Heart left ventricle (tissue), 16 donors: ENCODE measurements at places on chromosomes 12 and 14. TPM values are rescaled to one million over a fixed set of nuclear protein-coding genes. Genes with fewer than 3 reads are reported as not detected.

- no peaks in the 10 kb centered on the region for H3K4me1 ChIP-seq
- H3K27ac ChIP-seq, result no peak overlapping the region
- no peaks in the 10 kb centered on the region for H3K27me3 ChIP-seq
- no peak for DNase-seq
- no peaks in the 10 kb centered on the region for H3K36me3 ChIP-seq
Measured at GRCh38 chr12:70883855-70884254, 36.7 kb downstream of the PTPRR start.

GRCh38 chr12:49646871-49647654 lies 23.7 kb downstream of the PRPF40B start:
- H3K27me3 ChIP-seq, result no peaks in the 10 kb centered on the region
- no peak for DNase-seq
- H3K4me3 ChIP-seq, result no peak overlapping the region
- no peaks in the 10 kb centered on the region for H3K36me3 ChIP-seq

DNA sequence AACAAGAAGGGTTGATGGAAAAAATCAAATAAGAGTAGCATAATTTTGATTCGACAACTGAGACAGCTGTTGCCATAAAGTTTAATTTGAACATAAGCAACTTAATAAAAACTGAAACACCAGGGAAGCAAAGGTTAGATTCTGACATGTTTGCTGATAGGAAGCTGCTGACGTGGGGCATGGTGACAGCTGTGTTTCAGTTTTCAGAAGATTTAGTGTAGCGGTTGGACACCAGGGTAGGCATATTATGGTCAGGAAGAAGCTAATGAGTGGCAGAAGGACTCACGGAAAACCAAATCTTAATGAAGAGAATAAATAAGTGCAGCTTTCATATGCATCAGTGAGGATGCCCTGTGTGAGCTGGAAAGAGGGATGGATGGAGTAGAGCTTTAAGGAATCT lies 336.7 kb upstream of the RPL10L start:
- H3K27ac ChIP-seq, result no peak overlapping the region
- no peaks in the 10 kb centered on the region for H3K27me3 ChIP-seq
- DNase-seq, result no peak
- no peaks in the 10 kb centered on the region for H3K36me3 ChIP-seq

The CCDC196 gene
- not detected for total RNA-seq

The FIGNL2 gene
- 0.30 TPM for total RNA-seq

The SIX1 gene
- 0.25 TPM for total RNA-seq

DNA sequence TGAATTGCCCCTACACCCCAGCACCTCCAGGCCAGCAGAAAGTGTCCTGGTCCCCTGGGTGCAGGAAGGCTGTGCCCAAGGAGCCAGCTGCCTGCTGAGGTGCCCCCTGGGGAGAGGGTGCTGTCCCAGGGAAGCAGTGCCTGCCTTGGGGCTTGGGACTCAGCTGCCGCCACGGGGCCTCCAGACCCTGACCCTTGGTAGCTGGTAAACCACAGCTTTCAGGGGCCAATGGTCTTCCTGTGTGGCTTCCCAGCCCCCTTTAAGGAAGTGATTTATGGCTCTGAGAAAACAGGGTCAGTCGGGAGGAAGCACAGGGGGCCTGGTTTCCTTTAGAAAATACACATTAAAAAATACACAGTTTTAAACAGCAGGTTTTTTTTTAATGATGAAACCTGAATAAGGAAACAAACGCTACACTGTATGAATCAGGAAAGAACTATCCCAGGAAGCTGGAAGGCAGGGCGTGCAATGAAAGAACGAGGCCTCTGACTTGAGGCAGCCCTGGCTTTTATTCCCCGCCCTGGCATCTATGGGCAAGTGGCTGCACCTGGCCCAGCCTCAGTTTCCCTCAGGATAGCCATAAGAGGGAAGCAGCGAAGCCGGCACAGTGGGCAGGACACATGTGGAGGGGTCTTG lies 40.6 kb upstream of the EML1 start:
- no peak for DNase-seq
- H3K27me3 ChIP-seq, result no peaks in the 10 kb centered on the region
- peak overlapping the region; percentile 77 for H3K27ac ChIP-seq
- no peaks in the 10 kb centered on the region for H3K36me3 ChIP-seq

DNA sequence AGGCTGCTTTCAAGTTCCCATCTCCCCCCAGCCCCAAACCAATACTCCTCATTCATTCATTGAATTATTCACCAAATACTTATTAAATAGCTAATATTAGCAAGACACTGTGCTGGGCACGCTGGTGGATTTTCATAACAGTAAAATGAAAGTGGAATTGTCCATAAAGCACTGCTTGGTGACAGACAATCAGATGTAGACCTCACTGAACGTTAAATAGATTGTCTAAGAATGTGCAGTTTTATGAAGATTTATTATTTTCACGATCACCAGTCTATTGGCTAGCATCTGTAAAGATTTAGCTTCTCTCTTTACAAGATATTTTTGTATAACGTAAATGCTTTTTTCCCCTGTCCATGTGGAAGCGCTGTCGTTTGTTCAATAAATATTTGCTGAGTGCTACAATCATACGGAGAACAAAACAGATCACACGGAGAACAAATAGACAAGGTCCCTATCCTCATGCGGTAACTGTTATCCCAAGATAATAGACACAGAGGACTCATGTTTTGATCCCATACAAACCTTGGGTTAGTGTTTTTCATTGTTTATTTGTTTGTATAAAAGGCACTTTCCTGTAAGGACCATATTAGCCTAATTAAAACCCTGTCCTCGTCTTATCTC lies 397.6 kb downstream of the BCAT1 start:
- H3K36me3 ChIP-seq, result no peaks in the 10 kb centered on the region
- H3K4me3 ChIP-seq, result no peak overlapping the region
- no peaks in the 10 kb centered on the region for H3K4me1 ChIP-seq
- no peak overlapping the region for H3K27ac ChIP-seq
- no peak for DNase-seq
- H3K27me3 ChIP-seq, result no peaks in the 10 kb centered on the region

The KRT72 gene
- total RNA-seq, result not detected

DNA sequence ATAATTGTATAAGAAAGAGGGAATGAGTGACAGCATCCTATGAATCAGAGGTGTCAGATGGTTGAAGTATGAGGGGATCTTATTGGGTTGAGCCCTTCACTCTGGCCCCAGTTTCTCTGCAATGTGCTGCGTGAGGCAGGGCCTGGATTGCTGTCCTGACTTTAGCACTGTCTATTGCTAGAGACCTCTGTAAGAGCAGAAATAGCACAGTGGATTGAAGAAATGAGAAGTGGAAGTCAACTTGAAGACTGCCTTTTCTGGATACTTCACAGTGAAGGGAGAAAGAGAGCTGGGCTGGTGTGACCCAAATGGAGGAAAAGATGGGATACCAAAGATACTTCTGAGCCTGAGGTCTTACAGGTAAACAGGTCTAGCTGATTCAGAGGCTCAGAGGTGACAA lies 5.8 kb downstream of the ASCL4 start:
- H3K4me3 ChIP-seq, result no peak overlapping the region
- H3K4me1 ChIP-seq, result peaks cover 21% of the 10 kb centered on the region
- H3K36me3 ChIP-seq, result no peaks in the 10 kb centered on the region
